ENCODE measurements at places on chromosomes 12 and 14.

DNA sequence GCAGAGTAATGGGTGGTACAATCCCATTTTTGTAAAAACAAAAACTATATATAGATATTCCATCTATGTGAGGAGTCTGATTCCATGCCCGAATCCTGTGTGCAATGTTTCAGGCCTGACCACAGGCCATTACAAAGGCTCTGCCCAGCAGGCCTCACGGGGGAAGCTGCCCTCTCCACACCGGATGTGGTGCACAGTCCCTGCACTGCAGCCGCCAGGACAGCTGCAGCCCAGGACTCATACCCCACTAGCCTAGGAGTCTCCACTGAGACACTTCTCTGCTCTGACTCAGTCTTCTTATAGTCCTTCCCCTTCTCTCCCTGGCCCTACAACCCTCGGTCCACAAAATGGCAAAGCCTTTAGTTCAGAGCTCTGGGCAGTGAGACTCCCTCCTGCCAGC, 190.4 kb downstream of the PPM1H start:
- DNase-seq = no peak

- no peak for DNase-seq
Measured at GRCh38 chr12:75840994-75841355, 190.6 kb downstream of the PHLDA1 start.

DNA sequence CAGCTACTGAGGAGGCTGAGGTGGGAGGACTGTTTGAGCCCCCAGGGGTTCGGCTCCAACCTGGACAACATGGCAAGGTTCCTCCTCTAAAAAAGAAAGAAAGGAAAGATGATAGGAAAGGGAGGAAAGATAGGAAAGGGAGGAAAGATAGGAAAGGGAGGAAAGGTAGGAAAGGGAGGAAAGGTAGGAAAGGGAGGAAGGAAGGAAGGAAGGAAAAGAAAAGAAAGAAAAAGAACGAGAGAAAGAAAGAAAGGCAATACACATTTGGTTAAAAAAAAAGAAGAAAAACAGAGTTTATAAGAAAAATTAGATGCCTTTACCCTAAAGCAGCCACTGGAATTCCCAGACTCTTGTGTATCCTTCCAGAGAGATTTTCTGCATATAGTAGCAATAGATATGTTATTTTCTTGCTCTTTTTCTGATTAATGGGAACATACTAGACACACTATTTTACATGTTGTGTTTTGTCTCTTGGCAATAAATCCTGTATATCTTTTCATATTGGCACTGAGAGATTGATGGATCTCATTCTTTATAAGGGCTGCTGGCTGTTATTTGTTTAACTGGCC, 12.2 kb downstream of the HNF1A start:
- no peak for DNase-seq

- DNase-seq = no peak
Measured at GRCh38 chr12:67562513-67563287, 85.8 kb upstream of the DYRK2 start.

DNA sequence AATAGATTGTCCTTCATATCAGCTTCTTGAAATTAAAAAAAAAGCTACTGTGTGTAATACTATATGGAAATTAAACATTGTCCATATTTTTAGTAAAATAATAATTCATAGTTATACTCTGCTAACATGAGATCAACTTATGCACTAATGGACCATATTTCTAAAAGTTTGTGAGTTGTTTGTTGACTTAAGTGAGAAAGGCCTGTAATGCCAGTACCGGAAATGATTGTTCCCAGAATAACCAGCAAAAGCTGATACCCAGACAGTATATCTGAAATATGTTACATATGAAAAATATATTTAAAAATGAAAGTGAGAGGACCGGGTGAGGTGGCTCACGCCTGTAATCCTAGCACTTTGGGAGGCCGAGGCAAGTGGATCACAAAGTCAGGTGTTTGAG, 35.9 kb downstream of the WNK1 start:
- DNase-seq = no peak

DNA sequence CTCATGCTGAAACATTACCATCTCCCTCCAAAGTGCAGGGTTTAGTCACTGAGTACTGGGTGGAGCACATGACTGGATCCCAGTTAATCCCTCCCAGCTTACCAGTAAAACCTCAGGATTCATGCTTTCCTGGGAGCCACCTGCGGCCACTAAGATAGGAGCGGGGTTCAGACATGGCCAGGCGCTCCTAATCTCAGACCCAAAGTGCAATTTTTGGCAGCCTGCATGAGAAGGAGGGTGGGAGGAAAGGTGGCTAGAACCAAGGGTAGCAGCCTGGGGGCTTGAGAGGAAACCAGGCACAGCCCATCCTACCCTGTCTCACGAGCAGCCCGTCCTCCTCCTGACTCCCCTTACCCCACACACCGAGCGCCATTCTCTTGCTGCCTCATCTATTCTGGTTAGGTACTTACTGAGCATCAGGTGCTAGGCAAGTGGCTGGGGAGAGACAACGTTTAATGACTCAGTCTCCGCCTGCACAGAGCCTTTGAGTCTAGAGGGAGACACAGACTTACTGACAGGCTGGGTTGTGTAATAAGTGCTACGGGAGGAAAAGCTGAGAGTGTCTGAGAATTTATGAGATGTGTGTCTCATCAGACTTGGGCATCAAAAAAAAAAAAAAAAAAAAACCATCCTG, 9.9 kb downstream of the GPRC5A start:
- peak; percentile 95 for DNase-seq

DNA sequence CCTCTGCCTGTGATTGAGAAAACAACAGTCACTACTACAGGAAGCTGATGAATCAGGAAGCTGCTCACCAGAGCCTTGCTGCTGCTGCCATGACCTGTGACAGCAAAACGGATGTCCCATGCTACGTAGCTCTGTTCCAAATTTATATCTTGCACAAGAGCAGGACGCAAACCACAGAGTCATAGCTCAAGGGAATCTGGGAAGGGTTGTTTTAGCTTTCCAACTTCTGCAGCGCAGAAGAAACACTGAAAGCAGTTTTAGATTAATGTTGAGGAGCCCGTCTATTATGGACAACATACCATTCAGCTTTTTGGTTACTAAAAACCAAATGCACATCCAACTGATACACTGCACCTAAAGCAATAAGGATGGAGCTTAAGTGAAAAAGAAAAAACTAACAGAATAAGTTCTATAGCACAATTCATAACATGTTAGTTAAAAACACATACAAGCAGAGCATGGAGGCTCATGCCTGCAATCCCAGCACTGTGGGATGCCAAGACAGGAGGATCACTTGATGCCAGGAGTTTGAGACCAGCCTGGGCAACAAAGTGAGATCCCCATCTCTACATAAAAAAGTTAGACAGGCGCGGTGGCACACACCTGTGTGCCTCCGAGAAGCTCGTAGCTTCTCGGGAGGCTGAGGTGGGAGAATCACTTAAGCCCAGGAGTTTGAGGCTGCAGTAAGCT, 1.7 kb upstream of the ANKRD33 start:
- DNase-seq = peak; percentile 95

- DNase-seq = no peak
Measured at GRCh38 chr14:76136476-76137110, 15.1 kb upstream of the GPATCH2L start.

GRCh38 chr14:42378274-42378673, 771.6 kb downstream of the LRFN5 start:
- DNase-seq = no peak

DNA sequence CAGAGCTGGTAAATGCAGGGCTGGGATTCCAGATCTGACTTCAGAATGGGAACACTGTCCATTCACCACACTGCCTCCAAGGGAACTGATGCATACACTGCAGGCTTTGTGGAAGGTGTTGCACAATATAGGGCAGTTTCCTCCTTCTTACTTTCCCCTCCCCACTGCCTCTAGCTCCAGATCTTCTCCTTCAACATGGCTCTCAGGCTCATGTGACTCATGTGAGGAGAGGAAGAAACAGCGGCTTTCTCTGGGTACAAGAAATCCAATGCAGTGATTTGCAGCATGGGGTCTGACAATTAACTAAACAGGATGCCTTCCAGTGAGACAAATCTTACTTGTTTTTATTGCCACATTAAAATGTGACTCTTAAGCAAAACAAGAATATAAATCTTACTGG, 447.6 kb upstream of the CCDC196 start:
- peak; percentile 84 for DNase-seq

- no peak for DNase-seq
Measured at GRCh38 chr12:119949594-119949993, 39.4 kb upstream of the BICDL1 start.

DNA sequence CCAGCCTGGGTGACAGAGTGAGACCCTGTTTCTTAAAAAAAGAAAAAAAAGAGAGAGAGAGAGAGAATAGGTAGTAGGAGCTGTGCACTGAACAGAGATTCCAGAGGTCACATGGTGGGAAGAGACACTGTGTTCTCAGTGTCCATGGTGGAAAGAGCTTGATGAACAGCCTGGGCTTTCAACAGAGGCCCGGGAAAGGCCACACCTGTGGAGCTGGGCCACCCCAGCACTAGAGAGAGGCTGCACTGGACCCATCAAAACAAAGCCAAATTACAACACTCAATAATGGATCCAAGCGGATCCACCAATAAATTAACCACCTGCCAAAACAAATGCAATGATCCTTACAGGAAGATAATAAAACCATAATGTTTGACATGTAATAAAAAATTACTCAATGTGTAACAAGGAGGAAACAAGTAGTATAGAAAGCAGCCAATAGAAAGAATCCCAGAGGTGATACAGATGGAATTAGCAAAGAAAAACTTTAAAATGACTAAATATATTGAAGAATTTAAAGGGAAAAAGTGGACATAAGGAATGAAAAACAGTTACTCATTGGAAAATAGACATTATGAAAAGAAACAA, 44.8 kb upstream of the BCL2L14 start:
- no peak for DNase-seq

GRCh38 chr14:30518867-30519560, 39.9 kb upstream of the G2E3 start:
- no peak for DNase-seq

DNA sequence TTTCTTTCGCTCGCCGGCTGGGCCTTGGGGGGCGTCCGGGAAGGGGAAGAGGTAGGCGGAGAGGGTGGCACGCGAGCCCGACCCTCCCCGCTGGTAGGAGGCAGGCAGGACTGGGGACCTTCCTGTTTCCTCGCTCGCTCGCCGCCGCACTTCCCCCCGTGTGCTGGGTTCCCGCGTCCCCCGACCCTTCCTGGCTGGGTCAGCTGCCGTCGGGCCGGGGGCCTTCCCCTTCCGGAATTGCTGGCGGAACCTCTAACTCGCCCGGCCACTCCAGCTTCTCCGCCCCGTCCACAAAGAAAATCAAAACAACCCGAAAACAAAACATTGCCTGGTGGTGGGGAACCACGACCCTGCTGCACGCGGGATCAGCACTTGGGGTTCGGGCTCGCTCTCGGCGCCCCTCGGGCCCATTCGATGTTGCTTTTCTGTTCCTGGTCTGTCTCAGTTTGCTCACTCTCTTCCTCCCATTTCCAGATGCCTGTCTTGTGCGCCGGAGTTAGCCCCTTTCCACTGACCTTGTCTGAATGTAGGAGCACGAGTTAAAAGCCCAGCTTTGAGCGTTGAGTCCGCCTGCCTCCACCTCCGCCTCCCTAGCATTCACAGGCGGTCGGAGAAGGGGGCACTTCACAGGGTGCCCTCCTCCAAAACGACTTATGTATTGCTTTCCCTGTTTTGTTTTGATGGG, 581 bp downstream of the PAPOLA start:
- DNase-seq = peak; percentile 10

DNA sequence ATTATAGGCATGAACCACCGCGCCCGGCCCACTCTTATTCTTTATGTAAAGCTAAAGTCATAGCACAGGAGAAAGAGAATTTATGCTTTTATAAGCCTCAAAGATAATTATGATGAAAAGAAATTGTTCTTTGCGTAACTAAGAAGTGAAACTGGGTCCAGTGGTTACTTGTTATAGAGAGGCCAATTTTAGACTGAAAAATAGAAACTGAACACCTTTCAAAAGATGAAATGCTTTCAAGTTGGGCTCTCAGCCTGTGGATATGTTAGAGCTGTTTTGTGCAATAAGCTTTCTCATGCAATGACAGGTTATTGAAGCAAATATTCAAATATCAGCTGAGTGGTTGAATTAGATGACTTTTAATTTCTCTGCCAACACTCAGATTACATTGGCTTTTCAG, 7.9 kb downstream of the TMEM253 start:
- DNase-seq = no peak

DNA sequence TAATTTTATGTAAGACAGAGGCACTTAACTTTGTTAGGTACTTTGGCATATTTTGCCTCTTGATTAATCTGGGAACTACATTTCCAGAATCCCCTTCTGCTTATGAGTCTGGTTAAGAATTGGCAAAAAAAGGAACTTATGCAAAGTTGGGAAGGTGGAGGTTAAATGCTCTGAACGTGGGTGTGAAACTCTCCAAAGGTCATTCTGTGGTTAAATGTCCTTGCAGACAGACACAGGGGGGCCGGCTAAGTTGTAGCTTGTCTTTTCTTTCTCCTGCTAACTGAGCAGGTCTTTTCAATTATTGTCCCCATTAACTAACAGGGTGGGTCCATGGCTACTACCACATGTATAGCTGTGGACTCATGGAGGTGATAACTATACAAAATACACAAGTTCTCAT, 248.6 kb upstream of the NOVA1 start:
- no peak for DNase-seq

DNA sequence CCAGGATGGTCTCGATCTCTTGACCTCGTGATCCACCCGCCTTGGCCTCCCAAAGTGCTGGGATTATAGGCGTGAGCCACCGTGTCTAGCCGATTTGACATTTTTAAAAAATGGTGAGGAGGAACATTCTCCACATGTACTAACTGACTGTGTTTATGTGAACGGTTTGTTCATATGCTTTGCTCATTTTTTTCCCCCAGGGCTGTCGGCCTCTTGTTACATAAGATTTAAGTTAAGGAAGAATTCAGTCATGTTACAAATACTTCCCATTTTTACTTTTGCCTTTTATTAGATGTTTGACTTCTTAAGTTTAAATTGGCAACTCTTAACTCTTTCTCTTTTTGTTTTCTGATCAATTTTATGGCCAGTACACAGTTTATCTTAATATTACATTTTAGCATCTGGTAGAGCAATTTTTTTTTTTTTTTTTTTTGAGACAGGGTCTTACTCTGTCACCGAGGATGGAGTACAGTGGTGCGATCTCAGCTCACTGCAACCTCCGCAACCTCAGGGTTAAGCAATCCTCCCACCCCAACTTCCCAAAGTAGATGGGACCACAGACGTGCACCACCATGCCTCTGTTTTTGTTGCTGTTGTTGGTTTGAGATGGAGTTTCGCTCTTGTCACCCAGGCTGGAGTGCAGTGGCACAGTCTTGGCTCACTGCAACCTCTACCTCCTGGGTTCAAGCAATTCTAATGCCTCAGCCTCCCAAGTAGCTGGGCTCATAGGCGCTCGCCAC, 9.6 kb downstream of the GNS start:
- DNase-seq = no peak

GRCh38 chr14:95896498-95897135, 20.0 kb downstream of the TUNAR start:
- no peak for DNase-seq

DNA sequence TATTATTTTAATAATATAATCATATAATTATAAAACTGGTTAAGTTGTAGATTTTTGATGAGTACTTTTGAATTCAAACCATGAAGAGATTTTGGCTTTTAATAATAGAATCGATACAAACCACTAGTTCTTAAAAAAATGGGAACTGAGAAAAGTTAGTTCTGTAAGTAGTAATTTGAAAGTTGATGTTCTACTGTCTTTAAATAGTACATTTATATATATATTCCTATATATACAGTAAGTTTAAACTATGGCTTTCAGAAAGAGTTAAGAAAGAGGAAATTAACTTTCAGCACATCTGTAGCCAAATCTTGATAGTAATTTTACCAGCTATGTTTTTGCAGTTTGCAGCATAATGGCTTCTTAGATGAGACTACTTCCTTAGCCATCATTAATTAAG, 7.8 kb downstream of the LRRK2 start:
- no peak for DNase-seq

- DNase-seq = peak; percentile 56
Measured at GRCh38 chr12:90959538-90960139, 4.7 kb upstream of the CCER1 start.

- no peak for DNase-seq
Measured at GRCh38 chr12:109553906-109554500, 19.3 kb downstream of the MMAB start.
